HS-27A (cell line): ENCODE measurements at places on chromosomes 11 and 22.

DNA sequence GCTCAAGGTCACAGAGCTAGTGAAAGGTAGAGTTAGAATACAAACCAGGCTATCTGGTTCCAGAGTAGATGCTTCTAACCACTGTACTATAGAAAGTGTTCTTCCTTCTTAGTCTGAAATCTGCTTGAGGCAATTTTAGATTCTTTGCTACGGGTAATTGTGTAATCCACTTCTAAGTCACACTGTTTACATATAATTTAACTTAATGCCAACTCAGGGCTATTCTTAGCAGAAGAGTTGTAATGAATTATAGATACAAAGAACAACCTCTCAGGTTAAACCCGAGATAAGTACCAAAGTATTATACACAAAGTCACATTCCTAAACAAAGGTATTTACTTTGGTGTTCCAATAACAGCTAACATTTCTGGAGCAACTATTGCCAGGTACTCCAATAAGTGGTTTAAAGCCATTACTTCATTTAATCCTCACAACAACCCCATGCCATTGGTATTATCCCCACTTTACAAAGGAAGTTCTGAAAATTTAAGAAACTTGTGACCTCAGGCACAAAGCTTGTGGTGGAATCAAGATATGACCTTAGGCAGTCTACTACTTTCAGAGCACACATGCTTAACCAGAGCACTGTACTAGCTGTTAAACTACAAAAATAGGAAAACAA is 31.1 kb upstream of the DDI1 start:
- DNase-seq: no peak

DNA sequence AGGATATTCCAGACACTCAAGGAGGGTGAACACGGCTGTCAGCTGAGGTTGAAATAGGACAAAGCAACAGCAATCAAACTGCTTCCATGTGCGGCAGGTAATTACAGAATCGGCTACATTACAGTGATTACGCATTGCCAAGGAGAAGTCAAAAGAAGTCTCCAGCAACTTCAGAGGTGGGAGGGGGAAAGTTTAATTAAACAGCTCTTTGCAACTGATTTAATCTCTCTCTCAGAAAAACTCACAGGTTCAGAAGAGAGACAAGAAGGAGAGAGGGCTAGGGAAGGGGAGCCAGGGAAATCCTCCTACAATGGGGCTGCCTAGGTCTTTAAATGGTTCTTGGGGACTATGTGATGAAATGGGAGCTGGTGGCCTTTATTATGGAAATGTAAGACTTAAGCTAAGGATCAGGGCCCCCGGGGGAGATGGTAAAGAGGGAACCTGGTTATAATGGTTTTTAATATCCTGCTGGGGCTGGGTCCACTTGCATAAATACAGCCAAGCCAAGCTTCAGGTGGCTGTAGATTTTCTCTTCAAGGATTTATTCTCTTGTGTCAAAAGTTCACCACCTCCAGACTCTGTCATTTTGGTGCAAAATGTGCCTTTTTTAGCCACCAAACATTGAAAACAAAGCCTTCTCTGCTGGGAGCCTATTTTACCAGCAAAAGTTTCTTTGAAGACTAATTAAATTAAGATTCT is 354.7 kb upstream of the NARS2 start:
- no peak for DNase-seq

GRCh38 chr11:34585735-34586487 is 35.0 kb upstream of the EHF start:
- DNase-seq: no peak

GRCh38 chr11:114883472-114883871 is 205.1 kb downstream of the NXPE2 start:
- no peak for DNase-seq
